Kidney tubule cell (primary cell): ENCODE measurements at places on chromosomes 11 and 22.

- no peak for DNase-seq
These were observed 444.2 kb downstream of the CNTN5 start for GRCh38 chr11:99464985-99465384.

GRCh38 chr11:74673693-74674360 is 57.4 kb downstream of the CHRDL2 start:
- DNase-seq = no peak

DNA sequence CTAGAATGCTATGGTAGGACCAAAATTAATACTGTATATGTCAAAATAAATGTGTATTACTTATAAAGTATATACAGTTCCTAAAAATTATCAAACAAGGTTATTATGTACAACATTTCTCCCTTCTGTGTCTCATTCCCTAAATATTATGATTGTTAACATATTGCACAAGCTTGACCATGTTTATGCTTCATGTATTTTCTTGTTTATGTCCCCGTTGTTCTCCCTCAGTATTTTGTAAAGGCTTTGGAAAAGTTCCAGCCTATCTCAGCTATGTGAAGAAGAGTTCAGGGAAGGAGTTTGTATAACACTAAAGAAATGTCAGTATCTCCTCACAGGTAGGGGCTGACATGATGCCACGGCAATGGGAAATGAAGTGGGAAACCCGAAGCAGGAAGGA is 19.6 kb downstream of the ADM start:
- no peak for DNase-seq

GRCh38 chr11:110160016-110160415 is 66.8 kb downstream of the ZC3H12C start:
- no peak for DNase-seq

DNA sequence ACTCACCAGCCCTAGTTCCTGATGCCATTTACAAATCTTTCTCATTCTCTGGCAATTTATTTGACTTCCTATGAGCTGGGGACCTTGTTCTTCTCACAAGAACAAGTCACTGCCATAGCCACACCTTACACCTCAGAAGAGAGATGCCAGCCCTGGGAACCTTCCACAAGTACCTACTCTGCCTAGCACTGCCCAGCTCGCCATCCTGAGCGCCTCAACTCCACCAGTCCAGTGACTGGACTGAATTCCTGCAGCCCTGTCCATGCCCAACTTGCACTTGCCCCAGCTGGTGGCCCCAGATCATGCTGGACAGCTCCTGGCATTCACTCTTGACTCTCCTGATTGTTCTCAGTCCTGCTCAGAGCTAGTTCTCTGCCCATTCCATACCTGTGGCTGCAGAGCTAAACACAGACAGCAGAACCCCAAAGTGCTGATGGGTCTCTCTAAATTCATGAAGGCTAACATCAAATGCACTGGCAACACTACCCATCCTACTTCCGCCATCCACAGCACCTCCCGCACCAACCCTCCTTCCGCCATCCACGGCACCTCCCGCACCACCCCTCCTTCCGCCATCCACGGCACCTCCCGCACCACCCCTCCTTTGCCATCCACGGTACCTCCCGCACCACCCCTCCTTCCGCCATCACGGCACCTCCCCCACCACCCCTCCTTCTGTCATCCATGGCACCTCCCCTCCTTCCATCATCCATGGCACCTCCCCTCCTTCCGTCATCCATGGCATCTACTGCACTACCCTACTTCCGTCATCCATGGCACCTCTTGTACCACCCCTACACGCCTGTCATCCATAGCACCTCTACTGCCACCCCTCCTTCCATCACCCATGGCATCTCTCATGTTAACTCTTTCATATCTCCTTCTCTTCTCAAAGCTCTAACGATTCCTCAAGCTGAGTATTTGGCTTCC is 23.6 kb upstream of the SLC25A1 start:
- no peak for DNase-seq

DNA sequence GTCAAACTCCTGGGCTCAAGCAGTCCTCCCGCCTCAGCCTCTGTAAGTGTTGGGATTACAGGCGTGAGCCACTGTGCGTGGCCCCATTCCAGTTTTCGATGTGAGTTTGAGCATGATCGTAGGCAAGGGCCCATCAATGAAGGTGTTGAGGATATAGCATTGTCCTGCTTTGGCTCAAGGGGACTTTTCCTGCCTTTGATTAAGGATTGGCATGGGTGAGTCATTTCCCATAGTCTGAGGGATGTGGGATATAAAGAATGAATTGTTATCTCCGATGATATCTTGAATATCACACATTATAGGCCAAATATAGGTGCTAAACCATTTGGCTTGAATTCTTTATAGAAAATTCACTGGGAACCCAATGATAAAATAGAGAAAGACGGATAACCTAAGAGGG is 30.4 kb downstream of the STIM1 start:
- DNase-seq = no peak

GRCh38 chr11:114259551-114259983 is 36.6 kb upstream of the NNMT start:
- DNase-seq = no peak

- peak; percentile 70 for DNase-seq
These were observed 28.5 kb downstream of the LRP4 start for GRCh38 chr11:46889689-46890475.

- DNase-seq = peak; percentile 47
These were observed 517 bp downstream of the SPINDOC start for GRCh38 chr11:63813563-63814382.

DNA sequence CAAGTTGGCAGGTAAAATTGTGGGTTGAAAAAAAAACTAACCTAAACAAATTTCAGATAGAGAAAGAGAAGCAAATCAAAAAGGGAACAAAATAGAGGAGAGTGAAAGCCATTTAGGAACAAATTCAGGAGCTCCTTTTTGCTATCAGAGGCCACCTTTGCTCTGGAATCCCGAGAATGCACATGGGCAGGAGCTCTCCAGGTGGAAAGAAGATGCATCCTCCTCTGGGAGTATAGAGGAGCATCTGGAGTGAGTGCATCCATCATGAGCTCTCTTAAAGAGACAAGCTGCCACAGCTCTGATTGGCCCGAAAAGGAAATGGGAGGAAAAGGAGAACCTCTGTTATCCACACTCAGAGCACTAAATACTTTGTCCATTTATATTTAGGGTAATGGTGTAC is 26.3 kb downstream of the MRGPRX1 start:
- no peak for DNase-seq

GRCh38 chr11:68461575-68461917 is 994 bp downstream of the PPP6R3 start:
- DNase-seq = no peak

GRCh38 chr11:16526947-16527346 is 170.6 kb upstream of the SOX6 start:
- no peak for DNase-seq

- DNase-seq = peak; percentile 100
These were observed 15.3 kb upstream of the MRTFA start for GRCh38 chr22:40651563-40652501.

DNA sequence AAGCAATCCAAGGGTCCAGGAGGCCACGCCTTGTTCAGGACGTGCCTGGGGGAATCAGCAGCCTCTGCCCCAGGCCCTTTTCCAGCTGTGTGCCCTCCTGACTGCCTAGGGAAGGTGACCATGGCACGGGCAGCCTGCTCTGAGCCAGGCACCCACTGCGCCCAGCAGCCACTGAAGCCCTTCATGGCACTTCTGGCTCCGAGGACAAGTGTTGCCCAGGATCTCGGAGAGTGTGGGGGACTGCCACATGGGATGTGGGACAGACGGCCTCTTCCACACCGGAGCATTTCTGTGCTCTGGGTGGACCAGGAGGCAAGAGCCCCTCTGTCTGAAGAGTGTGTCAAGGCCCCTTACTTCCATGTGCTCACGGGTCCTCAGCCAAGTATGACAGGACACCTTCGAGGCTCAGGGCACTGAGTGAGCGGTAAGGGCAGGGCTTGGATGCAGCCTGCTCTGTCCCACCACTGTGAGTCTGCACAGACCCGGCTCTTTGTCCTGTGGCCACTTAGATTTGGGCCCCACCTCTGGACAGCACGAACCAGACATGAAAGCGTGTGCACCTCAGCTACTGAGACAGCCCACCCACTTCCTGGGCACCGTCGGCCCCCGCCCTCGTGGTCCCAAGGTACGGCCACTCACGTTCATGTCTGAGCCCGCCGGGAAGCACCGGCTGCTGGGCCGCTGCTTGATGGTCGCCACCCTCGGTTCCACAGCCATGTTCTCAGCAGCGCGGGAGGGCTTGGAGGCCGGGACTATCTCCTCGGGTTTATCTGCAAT is 93.6 kb downstream of the CTTN start:
- no peak for DNase-seq

DNA sequence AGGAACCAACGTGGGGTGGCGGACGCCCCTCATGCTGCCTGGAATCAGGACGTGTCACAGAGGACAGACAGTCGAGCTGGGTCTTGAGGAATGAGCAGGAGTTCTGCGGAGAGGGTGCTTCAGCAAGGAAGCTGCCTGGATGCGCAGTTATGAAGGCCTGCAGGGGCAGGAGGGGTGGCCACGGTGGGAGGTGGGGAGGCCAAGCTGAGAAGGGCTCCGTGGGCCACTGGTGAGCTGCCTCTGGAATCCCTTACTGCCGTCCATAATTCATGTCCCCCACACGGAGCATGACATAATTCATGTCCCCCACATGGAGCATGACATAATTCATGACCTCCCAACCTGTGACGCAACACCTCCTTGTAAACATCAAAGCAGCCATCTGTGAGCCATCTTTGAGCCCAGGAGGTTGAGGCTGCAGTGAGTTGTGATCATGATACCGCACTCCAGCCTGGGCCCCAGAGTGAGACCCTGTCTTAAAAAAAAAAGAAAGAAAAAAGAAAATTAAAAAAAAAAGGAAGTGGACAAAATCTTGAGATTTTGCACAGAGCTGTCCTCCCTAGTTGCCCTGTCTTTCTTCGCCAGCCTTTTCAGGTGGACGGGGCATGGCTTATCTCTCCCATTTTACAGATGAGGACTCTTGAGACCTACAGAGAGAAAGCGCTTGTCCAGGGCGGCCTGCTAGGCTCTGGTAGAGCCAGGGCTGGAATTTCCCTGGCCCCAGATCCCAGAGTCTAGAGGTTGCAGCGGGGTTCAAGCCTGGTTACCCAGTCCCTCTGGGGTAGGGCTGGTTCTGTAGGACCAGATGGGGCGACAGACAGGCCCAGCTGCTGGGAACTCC is 24.3 kb upstream of the PICK1 start:
- DNase-seq = peak; percentile 50

- no peak for DNase-seq
These were observed 85.1 kb downstream of the PHF21B start for GRCh38 chr22:44924710-44925109.

GRCh38 chr11:127058524-127058923 is 58.0 kb upstream of the KIRREL3 start:
- DNase-seq = no peak
